Psoas muscle (tissue), 8 donors: ENCODE measurements at places on chromosomes 1 and 21.

- H3K27ac ChIP-seq: no peak overlapping the region
- H3K4me3 ChIP-seq: no peak overlapping the region
- no peaks in the 10 kb centered on the region for H3K27me3 ChIP-seq
These were observed 452.4 kb downstream of the PTPRU start for GRCh38 chr1:29688471-29689365.

DNA sequence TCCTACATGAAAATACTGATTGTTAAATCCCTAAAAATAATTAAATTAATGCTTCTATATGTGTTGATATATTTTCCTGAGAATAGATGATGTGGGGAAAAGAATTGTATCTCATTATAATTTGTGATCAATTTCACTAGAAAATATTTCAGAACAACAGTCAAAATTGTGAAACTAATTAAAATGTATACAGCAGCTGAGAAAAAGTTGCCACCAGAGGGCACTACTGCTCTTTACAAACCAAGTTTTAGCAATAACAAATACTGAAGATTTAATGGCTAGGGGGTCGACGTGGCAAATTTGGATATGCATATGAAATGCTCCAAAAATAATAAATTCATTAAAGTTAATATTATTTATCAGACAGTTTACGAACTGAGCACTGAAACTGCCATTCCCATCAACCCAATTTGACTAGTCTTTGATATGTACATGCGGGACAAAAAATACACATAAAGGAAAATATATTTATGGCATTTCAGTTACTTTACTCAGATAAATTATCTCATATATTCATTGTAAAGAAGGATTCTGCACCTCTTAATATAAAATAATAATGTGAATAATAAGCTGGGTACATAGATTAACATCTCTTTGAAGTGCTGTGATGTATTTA, 96.3 kb upstream of the TMPRSS15 start:
- no peak overlapping the region for H3K27ac ChIP-seq
- no peaks in the 10 kb centered on the region for H3K36me3 ChIP-seq
- H3K4me1 ChIP-seq: no peaks in the 10 kb centered on the region
- no peak for DNase-seq
- no peak overlapping the region for H3K4me3 ChIP-seq
- no peaks in the 10 kb centered on the region for H3K27me3 ChIP-seq

GRCh38 chr1:231410036-231410612, 12.0 kb downstream of the EGLN1 start:
- peaks cover 90% of the 10 kb centered on the region for H3K4me1 ChIP-seq
- H3K27me3 ChIP-seq: no peaks in the 10 kb centered on the region
- peaks cover 24% of the 10 kb centered on the region for H3K36me3 ChIP-seq

DNA sequence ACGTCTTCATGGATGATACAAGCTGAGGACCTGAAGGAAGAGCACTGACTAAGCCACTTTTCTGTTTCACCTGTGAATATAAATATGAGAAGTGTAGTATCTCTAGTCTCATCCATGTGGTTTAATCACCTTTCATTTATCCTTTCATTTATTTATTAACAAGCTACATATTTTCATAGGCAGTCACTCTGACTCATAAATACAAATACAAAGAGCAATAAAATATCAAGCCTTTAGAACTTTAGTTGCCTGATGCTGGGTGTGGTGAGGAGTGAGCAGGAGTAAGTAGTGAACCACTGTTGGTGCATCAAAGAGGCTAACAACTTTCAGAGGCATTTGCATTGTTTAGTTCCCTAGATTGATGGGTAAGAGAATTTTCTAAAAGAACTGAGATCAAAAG, 269.0 kb upstream of the C1orf87 start:
- H3K4me3 ChIP-seq: no peak overlapping the region
- H3K4me1 ChIP-seq: no peaks in the 10 kb centered on the region
- H3K27me3 ChIP-seq: no peaks in the 10 kb centered on the region
- DNase-seq: no peak

DNA sequence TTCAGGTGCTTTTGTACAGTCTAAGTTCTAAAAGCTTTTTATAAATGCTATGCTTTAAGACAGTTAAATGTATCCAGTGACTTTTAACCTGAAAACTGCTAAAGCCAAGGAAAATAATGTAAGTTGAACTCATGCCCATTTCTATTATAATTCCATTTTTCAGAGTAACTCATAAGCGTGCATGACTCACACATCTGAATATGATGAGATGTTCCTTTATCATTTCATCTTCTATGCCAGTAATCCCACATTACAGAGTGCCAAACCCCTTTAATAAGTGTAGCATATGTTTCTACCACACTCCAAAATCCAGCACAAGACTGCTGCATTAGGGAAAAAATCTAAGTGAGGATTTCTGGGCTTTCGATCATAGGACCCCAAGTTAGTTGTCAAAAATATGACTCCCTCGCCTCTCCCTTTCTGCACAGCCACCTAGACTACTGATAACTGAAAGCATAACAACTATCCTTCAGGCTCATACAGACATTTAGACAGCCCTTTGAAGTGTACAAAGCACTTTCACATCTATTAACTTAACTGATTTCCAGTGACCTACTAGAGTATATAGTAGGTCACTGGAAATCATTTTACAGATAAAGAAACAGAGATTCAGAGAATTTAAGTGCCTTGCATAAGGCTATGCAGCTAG, 45.3 kb downstream of the JAK1 start:
- H3K27ac ChIP-seq: no peak overlapping the region
- no peak overlapping the region for H3K4me3 ChIP-seq
- H3K27me3 ChIP-seq: no peaks in the 10 kb centered on the region
- no peaks in the 10 kb centered on the region for H3K36me3 ChIP-seq

- H3K36me3 ChIP-seq: peaks cover 52% of the 10 kb centered on the region
- H3K27me3 ChIP-seq: peaks cover 9% of the 10 kb centered on the region
- H3K4me3 ChIP-seq: no peak overlapping the region
- DNase-seq: peak; percentile 40
These were observed 21.8 kb downstream of the COL6A2 start for GRCh38 chr21:46119637-46120271.

- H3K4me1 ChIP-seq: no peaks in the 10 kb centered on the region
- H3K36me3 ChIP-seq: no peaks in the 10 kb centered on the region
These were observed 11.8 kb downstream of the CSMD2 start for GRCh38 chr1:34153246-34153645.

- H3K4me1 ChIP-seq: no peaks in the 10 kb centered on the region
- no peaks in the 10 kb centered on the region for H3K27me3 ChIP-seq
- no peaks in the 10 kb centered on the region for H3K36me3 ChIP-seq
- DNase-seq: no peak
- no peak overlapping the region for H3K4me3 ChIP-seq
These were observed 117.9 kb downstream of the DMRTB1 start for GRCh38 chr1:53576866-53577760.

GRCh38 chr1:21027805-21028204, 148.9 kb downstream of the EIF4G3 start:
- H3K27ac ChIP-seq: no peak overlapping the region
- no peak for DNase-seq
- H3K4me3 ChIP-seq: no peak overlapping the region
- H3K36me3 ChIP-seq: no peaks in the 10 kb centered on the region
- no peaks in the 10 kb centered on the region for H3K27me3 ChIP-seq
- peaks cover 19% of the 10 kb centered on the region for H3K4me1 ChIP-seq

GRCh38 chr1:68725001-68725752, 228.3 kb upstream of the DEPDC1 start:
- H3K27me3 ChIP-seq: no peaks in the 10 kb centered on the region

- H3K27ac ChIP-seq: no peak overlapping the region
- H3K4me3 ChIP-seq: no peak overlapping the region
- H3K4me1 ChIP-seq: peaks cover 4% of the 10 kb centered on the region
- no peak for DNase-seq
These were observed 38.0 kb downstream of the SLC1A7 start for GRCh38 chr1:53104289-53104913.

- no peaks in the 10 kb centered on the region for H3K36me3 ChIP-seq
- H3K27ac ChIP-seq: no peak overlapping the region
- H3K4me1 ChIP-seq: peaks cover 12% of the 10 kb centered on the region
- peak overlapping the region; percentile 68 for H3K4me3 ChIP-seq
These were observed 367 bp downstream of the WNT2B start for GRCh38 chr1:112509005-112509659.

DNA sequence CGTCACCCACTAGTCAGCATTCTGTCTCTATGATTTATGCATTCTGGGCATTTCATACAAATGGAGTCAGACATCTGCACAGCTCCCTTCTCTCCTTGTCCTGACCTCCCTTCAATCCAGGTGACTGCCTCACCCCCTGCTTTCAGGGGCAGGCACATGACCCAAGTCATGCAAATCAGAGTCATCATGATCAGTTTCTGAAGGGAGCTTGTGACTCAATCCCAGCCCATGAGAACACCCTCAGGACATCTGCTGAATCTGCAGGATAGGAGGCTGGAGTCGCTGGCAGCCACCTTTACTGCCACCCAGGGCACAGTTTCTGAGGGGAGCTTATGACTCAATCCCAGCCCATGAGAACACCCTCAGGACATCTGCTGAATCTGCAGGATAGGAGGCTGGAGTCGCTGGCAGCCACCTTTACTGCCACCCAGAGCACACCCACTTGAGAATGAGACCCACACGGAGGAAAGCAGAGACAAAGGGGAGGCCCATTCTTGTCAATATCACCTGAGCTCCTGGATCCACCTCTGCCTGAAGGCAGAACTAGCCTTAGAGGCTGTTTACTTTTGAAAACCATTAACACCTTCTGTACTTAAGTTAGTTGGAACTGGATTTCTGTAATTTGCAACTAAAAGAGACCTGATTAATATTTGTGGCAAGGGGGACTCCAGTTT, 62.3 kb upstream of the SLC25A33 start:
- no peaks in the 10 kb centered on the region for H3K27me3 ChIP-seq
- no peak for DNase-seq
- no peaks in the 10 kb centered on the region for H3K36me3 ChIP-seq
- H3K4me3 ChIP-seq: no peak overlapping the region
- H3K4me1 ChIP-seq: no peaks in the 10 kb centered on the region
- H3K27ac ChIP-seq: no peak overlapping the region

- DNase-seq: no peak
- no peaks in the 10 kb centered on the region for H3K27me3 ChIP-seq
- no peaks in the 10 kb centered on the region for H3K36me3 ChIP-seq
- peak overlapping the region; percentile 48 for H3K27ac ChIP-seq
- no peak overlapping the region for H3K4me3 ChIP-seq
- peaks cover 74% of the 10 kb centered on the region for H3K4me1 ChIP-seq
These were observed 10.2 kb downstream of the USP24 start for GRCh38 chr1:55204997-55205396.

DNA sequence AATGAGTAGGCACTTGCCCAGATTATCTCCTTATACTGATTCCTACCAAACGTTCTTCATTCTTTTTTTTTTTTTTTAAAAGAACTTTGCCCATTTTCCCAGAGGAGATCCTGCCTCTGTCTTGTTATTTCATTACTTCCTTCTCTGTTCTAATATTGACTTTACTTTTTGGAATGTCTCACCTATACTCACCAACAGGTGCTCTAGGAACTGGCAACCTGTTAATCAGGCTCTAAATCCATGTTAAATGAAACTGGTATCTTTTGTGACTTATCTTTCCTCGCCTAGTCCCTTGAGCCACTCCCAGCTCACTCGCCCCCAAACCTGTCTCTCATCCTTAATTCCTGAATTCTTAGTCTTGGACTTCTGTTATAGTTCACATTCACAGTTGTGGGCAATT, 1.2 kb upstream of the CRCT1 start:
- H3K4me1 ChIP-seq: no peaks in the 10 kb centered on the region
- no peaks in the 10 kb centered on the region for H3K36me3 ChIP-seq
- no peak for DNase-seq
- no peak overlapping the region for H3K4me3 ChIP-seq
- H3K27ac ChIP-seq: no peak overlapping the region

DNA sequence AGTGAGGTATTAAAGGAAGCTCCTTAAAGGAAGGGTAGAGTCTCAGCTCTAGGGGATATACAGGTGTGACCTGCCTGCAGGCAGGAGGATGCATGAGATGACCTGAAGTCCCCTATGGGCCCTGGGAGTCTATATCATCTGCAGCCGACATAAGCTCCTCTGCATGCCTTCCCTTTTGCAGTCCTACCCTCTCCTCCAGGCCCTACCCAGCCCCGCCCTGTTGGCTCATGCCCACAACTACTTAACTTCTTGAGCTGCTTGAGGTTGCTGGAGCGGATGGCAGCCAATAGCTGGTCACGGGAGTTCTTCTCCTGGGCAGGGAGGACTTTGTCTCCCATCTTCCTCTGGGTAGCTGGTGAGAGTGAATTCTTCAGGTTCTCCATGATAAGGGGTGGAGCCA, 10.3 kb downstream of the SHISA4 start:
- H3K27ac ChIP-seq: peak overlapping the region; percentile 21
- DNase-seq: no peak
- H3K27me3 ChIP-seq: no peaks in the 10 kb centered on the region
